ENCODE measurements at places on chromosomes 2 and 18.
A peak's percentile ranks its signal among the peaks of the same experiment; 100 is the strongest.

DNA sequence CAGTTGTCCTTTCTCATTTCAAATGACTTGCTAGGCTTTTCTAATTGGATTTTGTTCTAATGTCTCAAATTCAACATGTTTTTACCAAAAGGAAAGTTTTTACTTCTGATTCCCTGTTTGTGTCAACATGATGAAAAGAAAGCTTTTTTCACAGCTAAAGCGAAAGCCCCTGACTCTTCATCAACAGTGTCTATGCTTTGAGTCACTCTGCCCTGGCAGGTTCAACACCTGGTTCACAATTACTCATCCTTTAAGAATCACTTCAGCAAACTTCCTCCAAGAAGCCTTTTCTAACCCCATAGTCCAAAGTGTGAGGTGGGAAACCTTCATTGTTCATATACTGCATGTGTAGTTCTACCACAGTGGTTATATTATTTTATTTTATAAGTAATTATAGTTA is 7.6 kb upstream of the DSG2 start:
- H3K36me3 ChIP-seq, result no peaks in the 10 kb centered on the region
- no peak overlapping the region for H3K4me3 ChIP-seq
- DNase-seq, result no peak
- H3K27me3 ChIP-seq, result no peaks in the 10 kb centered on the region
- no peaks in the 10 kb centered on the region for H3K4me1 ChIP-seq
- no peak overlapping the region for H3K27ac ChIP-seq

DNA sequence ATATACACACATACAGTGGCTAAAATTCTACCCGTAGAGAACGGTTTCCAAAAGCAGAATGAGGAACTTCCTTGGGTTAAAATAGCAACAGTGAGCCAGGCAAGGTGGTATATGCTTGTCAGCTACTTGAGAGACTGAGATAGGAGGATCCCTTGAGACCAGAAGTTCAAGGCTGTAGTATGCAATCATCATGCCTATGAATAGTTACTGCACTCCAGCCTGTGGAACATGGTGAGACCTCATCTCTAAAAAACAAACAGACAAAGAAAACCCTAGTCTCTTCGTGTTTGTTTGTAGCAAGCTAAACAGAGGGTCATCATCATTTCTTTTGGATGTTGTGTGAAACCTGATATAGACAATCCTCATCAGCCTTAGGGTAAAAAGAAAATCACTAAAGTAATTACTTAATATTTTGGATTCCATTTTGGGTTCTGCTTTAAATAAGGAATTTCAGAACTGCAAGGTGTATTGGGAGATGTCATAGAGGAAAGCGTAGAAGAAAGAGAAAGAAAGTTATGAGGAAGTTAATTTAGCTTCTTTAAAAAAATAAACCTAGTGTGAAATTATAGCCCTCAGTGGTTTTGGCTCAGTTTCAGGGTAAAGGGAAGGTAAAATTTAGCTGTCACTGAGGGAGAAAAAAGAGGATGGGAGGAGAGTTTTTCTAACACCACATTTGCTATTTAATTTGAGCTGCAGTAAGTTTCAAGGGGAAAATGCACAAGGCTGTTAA is 46.5 kb downstream of the PLEK start:
- no peaks in the 10 kb centered on the region for H3K27me3 ChIP-seq
- no peak overlapping the region for H3K27ac ChIP-seq
- H3K36me3 ChIP-seq, result no peaks in the 10 kb centered on the region

GRCh38 chr2:120986898-120987650 is 251.4 kb downstream of the GLI2 start:
- H3K27ac ChIP-seq, result no peak overlapping the region
- H3K4me1 ChIP-seq, result no peaks in the 10 kb centered on the region
- H3K27me3 ChIP-seq, result no peaks in the 10 kb centered on the region

DNA sequence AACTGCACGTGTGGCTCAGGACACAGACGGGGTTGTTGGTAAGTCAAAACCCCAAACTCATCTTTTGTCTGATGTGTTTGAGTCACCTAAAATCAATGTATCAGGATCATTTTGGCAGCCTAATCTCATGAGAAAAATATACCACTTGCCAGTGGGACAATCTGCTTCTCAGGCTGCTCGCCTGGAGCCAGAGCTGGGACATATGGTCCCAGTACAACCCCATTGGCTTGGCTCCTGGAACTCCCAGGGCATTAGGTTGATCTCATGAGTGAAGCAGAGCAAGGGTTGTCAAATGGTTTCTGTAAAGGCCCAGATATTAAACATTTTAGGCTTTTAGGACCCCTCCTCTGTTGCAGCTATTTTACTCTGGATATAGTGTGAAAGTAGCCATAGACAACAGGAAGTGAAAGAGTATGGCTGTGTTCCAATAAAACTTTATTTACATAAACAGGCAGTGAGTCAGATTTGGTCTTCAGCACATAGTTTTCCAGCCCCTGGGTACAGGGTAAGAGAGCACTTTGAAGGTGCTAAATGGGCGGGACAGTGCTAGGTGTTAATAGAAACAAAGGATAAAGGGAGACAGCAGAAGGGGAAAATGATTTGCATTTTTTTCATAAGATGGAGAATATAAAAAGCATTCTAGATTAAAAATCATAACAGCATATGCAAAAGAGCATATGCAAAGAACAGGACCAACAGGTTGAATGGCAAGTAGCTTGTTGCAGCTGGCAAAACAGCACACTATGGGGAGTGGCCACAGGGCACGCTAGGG is 290.8 kb downstream of the KCNS3 start:
- no peak overlapping the region for H3K27ac ChIP-seq
- no peak for DNase-seq

DNA sequence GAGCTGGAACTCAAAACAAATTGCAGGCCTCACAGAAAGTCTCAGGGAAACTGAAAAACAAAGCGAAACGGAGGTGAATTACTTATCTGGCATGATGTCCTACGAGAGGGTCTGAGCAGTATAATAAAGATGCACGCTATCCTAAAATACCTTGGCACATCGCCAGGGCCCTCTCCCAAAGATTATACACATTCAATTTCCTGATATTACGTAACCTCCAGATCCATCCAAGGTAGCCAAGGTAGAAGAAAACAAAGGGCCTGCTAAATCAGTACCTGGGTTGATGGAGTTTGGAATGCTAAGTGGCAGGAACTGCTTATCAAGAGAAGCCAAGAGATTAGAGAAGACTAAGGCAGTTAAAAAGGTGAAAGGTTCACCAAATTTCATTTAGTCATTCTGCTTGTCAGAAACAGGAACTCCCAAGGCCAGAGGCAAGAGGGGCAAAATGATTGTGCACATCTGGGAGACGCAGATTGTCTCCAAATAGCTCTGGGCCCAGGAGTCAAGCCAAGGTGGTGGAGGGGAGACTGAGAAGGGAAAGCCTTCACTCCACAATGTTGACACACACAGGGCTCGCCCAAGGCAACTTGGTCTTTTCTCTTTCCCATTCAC is 236.8 kb upstream of the ATP5MC3 start:
- H3K4me3 ChIP-seq, result no peak overlapping the region
- no peak for DNase-seq
- no peak overlapping the region for H3K27ac ChIP-seq
- H3K36me3 ChIP-seq, result no peaks in the 10 kb centered on the region
- peaks cover 4% of the 10 kb centered on the region for H3K27me3 ChIP-seq

GRCh38 chr2:177261116-177262060 is 3.1 kb downstream of the NFE2L2 start:
- DNase-seq, result no peak
- H3K4me1 ChIP-seq, result peaks cover 63% of the 10 kb centered on the region
- H3K36me3 ChIP-seq, result no peaks in the 10 kb centered on the region
- H3K27me3 ChIP-seq, result no peaks in the 10 kb centered on the region
- H3K27ac ChIP-seq, result peak overlapping the region; percentile 99

- H3K4me1 ChIP-seq, result peaks cover 22% of the 10 kb centered on the region
- H3K4me3 ChIP-seq, result peak overlapping the region; percentile 7
- H3K27me3 ChIP-seq, result no peaks in the 10 kb centered on the region
Measured at GRCh38 chr2:135840601-135841000, 3.6 kb upstream of the LCT start.

DNA sequence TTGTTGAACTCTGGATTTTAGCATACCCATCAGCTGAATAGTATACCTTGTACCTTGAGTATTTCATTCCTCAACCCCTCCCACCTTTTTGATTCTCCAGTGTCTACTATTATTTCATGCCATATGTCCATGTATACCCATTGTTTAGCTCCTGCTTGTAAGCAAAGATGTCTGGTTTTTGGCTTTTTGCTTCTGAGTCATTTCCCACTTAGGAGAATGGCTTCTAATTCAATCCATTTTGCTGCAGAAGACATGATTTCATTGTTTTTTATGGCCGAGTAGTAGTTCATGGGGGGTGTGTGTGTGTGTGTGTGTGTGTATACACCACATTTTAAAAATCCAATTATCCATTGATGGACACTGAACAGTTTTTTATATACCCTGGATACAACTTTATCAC is 24.3 kb upstream of the MOCOS start:
- peaks cover 84% of the 10 kb centered on the region for H3K36me3 ChIP-seq
- no peak overlapping the region for H3K4me3 ChIP-seq
- no peak overlapping the region for H3K27ac ChIP-seq
- no peaks in the 10 kb centered on the region for H3K27me3 ChIP-seq

- H3K27ac ChIP-seq, result no peak overlapping the region
- no peak overlapping the region for H3K4me3 ChIP-seq
- H3K4me1 ChIP-seq, result no peaks in the 10 kb centered on the region
- H3K27me3 ChIP-seq, result peaks cover 9% of the 10 kb centered on the region
Measured at GRCh38 chr2:5980450-5981190, 288.4 kb downstream of the SOX11 start.
